Iris pigment epithelial cell (primary cell): ENCODE measurements at places on chromosomes 7 and 10.

GRCh38 chr10:17166699-17167098 lies 34.8 kb downstream of the TRDMT1 start:
- DNase-seq = no peak

DNA sequence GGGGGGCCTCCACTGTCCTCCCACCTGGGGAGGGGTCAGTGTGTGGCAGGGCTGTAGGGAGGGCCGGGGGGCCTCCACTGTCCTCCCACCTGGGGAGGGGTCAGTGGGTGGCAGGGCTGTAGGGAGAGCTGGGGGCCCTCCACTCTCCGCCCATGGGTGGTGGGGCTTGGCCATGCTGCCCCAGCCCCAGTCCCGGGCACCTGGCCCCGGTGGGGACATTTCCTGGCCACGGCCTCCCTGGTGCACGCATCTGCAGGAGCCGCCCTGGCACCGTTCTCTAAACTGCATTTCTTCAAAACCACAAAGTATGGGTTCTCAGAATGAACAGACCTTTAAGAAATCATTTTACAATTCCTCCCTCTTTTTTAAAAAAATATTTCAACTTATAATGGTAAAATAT lies 89.3 kb upstream of the PDGFA start:
- peak; percentile 26 for DNase-seq

GRCh38 chr7:131020759-131021261 lies 286.8 kb upstream of the KLF14 start:
- DNase-seq = no peak

DNA sequence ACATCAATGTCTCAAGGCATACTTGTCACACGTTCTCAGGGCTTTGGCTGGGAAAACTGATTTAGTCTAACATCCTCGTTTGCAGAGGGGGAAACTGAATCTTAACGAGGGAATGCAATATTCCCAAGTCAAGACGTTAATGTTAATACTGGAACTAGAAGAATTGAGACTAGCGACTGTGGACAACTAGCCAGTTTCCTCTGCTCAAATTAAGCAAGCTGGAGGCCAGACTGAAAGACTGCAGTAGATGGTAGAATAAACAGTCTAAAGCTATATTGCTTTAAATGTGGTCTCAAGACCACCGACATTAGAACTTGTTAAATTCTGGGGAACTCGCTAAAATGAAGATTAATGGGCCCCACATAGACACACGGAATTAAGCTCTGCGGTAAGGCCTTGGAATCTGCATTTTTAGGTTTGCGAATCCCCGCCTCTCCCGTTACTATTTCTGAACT lies 639 bp upstream of the TFAM start:
- no peak for DNase-seq

DNA sequence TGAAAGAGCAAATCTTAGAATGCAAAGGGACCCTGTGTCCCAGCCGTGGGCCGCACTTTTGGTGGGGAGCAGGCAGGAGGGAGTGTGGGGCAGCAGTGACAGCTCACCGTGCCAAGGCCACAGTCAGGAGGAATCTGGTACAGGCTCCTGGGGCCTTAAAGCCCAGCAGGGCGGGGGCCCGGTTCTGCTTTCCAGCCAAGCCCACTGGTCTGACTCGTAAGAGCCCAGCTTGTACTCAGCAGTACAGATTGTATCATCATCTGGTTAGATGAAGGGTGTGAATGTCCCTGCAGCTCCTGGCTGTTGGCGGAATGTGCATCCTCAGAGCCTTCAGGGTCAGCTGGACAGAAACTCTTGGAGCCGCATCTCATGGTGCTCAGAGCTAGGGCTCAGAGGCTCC lies 30.5 kb upstream of the TRIM8 start:
- no peak for DNase-seq

DNA sequence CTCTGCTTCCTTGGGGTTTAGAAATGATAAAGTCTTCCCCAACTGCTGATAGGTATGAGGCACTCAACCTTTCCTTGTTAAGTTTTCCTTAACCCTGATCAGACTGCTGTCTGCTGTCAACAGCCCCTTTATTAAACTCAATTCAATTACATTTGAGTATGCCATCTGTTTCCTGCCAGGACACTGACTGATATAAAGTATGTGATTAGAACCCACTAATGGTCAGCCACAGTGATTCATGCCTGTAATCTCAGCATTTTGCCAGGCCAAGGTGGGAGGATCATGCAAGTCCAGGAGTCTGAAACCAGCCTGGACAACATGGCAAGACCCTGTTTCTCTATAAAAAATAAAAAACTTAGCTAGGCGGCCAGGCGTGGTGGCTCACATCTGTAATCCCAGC lies 18.1 kb downstream of the BAZ1B start:
- no peak for DNase-seq

DNA sequence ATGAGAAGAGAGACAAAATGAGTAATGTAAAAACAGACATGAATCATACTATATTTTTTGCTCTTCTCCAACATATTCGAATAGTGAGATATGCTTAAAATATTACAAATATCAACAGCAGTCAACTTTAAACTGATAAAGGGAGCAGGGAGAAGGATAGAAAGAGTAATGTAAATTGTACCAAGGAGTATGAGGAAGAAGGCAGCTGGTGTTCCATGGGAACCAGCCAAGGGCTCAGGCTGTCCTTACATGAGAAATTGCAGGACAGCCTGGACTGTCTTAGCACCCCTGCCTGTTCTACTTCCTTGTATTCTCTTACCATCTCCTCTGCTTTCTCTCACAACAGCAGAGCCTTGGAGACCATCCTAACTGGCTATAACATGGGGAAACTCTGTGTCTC lies 128.7 kb downstream of the TSPAN12 start:
- peak; percentile 13 for DNase-seq

DNA sequence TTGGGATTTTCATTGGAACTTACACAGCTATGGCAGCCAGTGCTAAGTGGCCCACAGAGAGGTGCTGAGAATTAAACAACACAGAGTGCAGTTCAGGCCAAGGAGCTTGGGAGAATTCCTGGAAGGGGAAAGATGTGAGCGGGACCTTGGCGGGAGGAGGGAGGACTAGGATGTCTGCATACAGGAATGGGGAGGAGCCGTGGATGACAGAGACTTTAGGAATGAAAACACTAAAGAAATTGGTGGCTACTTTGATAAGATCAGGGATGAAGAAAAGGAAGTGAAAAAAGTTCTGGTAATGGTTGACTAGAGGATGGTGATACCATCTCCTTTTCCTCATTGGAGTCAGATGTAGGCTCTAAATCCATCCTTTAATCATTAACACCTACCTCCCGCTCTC lies 234.2 kb upstream of the FZD8 start:
- peak; percentile 36 for DNase-seq

- DNase-seq = no peak
These were observed 639.5 kb downstream of the LRMDA start for GRCh38 chr10:76070916-76071315.

- DNase-seq = no peak
These were observed 50.1 kb downstream of the PLEKHS1 start for GRCh38 chr10:113801569-113801968.

DNA sequence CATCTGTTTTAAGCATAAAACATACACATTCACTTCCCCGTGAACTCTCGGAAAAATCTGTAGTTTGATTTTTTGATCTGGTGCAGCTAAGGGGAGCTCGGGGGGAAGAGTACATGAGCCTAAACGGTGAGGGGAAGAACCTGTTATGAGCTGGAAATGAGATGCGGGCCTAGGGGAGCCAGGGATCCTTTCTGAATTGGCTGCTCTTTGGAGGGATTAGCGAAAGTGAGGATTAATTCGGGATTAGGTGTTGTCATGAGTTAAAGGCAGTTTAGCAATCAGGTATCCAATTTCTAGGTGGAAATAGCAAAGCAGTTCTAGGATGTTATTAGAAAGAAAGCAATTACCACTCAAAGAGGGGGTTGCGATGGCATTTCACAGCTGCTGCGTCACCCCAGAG lies 51.1 kb upstream of the ADARB2 start:
- no peak for DNase-seq

- DNase-seq = no peak
These were observed 22.7 kb downstream of the FAM133B start for GRCh38 chr7:92567460-92567859.
